AG10803 (cell line): ENCODE measurements at places on chromosomes 7 and 10.

- DNase-seq = no peak
These were observed 119.0 kb upstream of the PPP2R2D start for GRCh38 chr10:131781791-131782190.

GRCh38 chr7:55083206-55083605 is 64.4 kb downstream of the EGFR start:
- peak; percentile 41 for DNase-seq

DNA sequence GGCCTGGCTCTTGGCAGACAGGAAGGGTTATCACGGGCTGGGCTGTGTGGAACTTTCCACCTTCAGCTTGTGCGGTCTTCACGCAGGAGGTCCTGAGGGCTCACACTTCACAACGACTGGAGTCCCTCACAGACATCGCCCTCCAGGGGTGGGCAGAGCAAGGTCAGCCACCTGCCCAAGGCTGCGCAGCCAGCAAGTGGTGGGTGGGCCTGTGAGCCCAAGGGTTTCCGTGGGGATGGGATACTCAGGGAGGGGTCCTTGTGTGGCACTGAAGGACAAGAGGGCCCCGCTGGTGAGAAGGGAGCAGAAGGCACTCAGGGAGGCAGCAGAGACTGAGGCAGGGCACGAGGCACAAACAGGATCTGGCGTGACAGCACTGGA is 22.0 kb downstream of the PDIA4 start:
- no peak for DNase-seq

- DNase-seq = no peak
These were observed 33.0 kb downstream of the ZNF33A start for GRCh38 chr10:38043516-38043915.

DNA sequence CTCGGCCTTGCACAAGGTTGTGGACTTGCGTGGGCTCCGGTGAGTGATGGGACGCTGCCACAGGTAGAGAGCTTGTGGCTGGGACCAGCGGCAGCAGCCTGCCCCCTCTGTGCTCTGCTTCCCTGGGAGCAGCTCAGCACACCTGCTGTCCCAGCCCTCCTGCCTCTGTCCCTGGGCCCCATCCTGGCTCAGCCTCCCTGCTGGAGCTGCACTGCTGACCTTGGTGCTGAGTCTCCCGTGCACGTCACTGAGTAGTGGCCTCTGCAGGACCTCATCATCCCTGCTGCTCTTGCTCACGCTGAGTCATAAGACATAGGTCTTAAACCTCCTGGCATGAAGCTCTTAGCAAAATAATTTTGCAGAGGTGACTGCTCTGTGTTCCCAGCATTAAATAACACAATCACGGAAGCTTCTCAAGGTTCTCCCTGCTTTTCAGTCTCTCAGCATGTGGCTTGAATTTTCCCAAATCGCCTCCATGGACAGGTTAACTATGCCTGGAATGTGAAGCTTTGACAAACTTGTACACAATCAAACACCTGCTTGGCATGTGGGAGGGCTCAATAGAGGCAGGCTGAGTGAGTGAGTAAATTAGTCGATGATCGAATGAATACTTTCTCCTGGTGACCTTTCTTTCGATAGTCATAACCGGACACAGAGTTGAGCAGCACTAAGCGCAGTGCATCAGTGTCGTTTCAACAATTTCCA is 63.8 kb upstream of the NPS start:
- DNase-seq = no peak

DNA sequence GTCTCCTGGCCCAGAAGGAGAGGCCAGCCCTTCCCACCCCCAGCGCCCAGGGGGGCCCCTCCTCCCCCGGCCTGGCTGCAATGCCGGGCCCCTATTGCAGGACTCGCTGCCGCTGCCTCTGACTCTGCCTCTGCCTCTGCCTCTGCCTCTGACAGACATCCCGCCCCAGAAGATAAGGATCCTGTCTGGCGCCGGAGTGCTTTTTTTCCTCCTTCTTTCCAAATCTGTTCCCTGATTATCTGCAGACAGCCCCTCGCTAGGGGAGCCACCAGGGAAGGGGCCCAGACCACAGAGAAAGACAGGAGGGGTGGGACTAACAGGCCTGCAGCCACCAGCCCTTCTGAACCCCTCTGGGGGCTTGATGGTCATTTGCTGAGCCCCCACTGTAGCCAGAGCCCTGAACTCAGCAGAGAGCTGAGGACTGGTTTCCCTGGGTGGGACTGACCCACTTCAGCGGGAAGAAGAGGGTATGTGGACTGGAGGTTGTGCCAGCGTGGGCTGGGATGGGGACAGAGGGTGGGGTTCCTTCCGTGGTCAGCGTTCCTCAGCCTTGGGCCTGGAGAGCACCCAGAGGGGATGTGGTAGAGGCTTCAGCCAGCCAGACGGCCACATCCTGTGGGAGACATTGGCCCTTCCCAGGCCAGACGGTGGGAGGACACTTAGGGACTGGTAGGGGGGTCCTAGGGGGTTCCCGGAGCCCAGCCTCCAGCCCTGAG is 22.8 kb downstream of the UNC5B start:
- DNase-seq = peak; percentile 91

- DNase-seq = no peak
These were observed 2.3 kb downstream of the GPER1 start for GRCh38 chr7:1090236-1090635.

GRCh38 chr7:93861325-93861949 is 29.1 kb downstream of the TFPI2 start:
- no peak for DNase-seq

GRCh38 chr7:22992874-22993840 is 20.8 kb downstream of the HYCC1 start:
- no peak for DNase-seq

- no peak for DNase-seq
These were observed 1027.8 kb upstream of the PHF14 start for GRCh38 chr7:9945857-9946256.

- DNase-seq = no peak
These were observed 76.6 kb upstream of the TNRC18 start for GRCh38 chr7:5500056-5500776.

DNA sequence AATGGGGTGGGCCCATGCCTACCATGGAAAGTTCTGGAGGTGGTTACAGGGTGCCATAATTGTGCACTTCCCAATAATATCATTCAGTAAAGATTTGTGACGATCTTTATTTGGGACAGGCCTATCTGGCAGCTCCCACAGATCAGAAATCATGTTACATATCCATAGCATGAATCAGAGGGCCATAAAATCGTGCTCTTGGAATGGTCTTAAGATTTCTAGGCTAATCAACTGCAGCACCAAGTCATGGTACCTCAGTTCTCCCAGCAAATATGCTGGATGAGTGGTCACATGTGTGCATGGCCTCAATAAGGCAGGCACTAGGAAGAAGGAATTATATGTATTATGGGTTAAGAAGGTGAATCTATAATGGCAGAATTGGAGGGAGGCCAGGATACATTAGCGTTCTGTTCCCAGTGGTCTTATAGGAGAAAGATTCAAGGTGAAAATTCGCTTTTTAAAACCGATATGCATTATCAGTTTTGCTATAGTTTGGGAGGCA is 134.7 kb downstream of the NRP1 start:
- peak; percentile 37 for DNase-seq

- DNase-seq = no peak
These were observed 219.7 kb upstream of the ADARB2 start for GRCh38 chr10:1957057-1957456.

- DNase-seq = peak; percentile 66
These were observed 58.2 kb upstream of the CAMK2B start for GRCh38 chr7:44383566-44383965.

GRCh38 chr7:155163696-155164095 is 93.6 kb downstream of the HTR5A start:
- DNase-seq = no peak

DNA sequence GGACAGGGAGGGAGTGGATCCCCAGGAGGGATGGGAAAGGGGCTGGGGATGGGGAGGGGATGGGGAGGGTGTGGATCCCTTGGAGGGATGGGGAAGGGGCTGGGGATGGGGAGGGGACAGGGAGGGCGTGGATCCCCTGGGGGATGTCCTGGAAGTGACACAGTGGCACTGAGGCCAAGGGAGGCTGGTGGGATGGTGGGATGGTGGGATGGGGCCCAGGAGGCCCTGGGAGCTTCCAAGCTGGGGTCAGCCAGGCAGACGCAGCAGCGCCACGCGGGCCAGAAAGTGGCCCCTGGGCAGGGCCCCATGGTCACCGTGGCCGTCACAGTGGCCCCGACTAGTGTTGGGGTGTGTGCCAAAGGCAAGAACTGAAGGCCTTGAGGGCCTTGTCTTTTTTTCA is 67.8 kb downstream of the INPP5A start:
- DNase-seq = no peak

- no peak for DNase-seq
These were observed 22.4 kb upstream of the NPFFR1 start for GRCh38 chr10:70306181-70306705.

- no peak for DNase-seq
These were observed 851.8 kb downstream of the XPNPEP1 start for GRCh38 chr10:109071539-109071938.

DNA sequence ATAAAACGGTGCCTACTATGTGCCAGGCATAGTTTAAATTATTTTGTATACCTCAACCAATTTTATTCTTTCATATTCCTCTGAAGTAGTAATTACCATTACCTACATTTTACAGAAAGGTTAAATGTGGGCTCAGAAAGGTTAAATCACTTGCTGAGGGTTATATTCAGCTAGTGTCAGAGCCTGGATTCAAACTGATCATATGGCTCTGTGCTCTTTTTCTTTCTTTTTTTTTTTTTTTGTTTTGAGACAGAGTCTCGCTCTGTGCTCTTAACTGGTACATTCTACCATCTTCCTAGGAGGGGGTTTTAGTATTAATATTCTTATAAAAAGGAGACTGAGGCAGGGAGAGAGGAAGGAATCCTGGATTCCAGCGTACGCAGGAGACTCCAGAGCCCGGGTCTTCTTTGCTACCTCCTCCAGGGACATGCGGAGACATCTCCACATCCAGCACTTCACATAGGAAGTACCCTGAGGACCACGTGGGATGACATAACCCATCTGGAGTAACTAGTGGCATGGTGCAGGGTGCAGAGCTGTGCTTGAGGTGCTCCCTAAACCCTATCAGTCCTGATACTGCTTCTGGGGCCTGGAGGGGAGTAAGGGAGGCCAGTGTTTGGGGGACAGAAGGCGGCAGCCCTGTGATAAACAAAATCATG is 29.6 kb upstream of the ATXN7L1 start:
- DNase-seq = no peak
